ENCODE measurements at places on chromosomes 12 and 14.

DNA sequence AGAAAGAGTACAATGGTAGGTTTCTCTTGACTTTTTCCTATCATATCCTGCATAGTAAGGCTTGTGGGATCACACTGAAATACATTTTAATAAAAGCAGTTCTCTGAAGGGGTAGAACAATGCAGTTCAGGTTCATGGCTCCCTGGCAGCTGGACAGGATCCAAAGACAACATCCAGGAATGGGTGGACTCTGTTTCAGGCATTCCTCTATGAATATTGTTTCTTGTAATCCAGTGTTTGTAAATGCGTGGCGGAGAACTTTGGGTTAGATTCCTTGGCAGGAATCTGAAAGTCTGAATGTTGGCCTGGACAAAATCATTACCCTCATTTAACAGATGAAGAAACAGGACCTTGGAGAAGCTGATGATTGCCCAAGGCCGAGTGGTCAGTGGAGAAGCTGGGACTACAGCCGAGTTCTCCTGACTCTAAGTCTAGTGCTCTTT lies 43.5 kb downstream of the SYNE2 start:
- no peak for DNase-seq

DNA sequence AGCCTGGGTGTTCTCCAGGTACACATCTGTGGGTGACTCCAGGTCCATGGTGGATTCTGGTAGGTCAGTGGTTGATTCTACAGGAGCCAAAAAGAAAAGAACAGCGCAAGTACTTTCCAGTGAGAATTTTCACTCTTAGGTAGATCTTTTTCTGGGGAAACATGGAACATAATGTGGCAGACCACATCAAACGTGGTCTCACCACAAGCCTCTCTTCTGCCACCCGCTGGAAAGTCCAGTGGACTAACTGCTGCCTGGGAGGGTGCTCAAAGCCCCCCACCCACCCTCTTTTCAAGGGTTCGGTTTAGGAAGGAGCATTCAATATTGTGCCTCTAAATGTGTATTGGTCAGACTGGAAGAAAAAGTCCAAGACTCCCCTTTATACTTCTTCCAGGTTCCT lies 36.1 kb upstream of the PRB2 start:
- DNase-seq, result no peak

DNA sequence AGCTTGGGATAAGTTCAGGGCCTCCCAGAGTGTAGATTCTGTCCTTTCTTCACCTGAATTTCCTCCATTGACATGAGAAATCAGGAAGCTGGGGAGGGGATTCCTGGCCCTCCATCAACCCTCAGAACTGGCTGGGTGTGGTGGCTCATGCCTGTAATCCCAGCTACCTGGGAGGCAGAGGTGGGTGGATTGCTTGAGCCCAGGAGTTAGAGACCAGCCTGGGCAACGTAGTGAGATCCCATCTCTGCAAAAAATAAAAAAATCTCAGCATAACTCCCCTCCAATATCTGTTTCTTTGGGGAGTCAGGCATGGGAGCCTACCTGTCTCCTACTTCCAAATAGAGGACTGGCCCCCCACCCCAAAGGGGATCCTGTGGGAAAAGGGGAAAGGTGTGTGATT lies 59.8 kb upstream of the TBX3 start:
- DNase-seq, result no peak

DNA sequence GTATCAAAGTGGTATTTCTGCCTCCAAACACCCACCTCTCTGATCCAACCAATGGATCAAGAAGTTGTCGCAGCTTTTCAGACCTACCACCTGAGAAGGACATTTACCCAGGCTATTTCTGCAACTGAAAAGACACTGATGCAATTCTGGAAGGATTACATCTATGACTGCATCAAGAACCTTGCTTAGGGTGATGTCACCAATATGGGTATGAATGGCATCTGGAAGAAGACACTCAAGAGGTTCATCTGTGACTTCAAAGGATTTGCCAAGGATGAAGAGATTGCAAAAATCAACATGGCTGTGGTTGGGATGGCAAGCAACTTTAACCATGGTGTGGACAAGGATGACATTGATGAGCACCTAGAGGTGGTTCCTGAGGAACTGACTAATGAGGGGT lies 154.2 kb downstream of the PCNX1 start:
- DNase-seq, result no peak

GRCh38 chr12:26027401-26027800 lies 68.9 kb downstream of the RASSF8 start:
- no peak for DNase-seq

GRCh38 chr14:76918782-76919394 lies 92.7 kb downstream of the LRRC74A start:
- no peak for DNase-seq

GRCh38 chr14:99681101-99681831 lies 2.8 kb upstream of the CYP46A1 start:
- no peak for DNase-seq

GRCh38 chr12:127509066-127509778 lies 757.7 kb upstream of the TMEM132C start:
- DNase-seq, result no peak

DNA sequence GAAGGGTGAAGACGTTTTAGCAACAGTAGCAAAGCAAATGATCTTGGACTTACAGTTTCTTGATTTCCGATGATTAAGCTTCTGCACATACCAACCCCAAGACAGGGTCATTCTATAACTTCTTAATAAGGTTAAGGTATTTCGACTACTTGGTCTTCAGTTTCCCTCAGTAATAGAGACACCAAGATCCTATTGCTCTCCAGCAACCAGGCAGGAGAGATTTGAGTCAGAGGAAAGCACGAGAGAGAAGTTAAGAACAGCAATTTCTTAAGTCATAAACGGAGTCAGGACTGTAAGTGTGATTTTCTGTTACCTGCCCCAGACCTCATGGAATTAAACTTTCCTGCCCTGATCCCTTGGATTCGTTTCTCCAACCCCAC lies 215.6 kb downstream of the TTC8 start:
- no peak for DNase-seq

GRCh38 chr12:50734409-50735263 lies 29.3 kb upstream of the ATF1 start:
- DNase-seq, result no peak

DNA sequence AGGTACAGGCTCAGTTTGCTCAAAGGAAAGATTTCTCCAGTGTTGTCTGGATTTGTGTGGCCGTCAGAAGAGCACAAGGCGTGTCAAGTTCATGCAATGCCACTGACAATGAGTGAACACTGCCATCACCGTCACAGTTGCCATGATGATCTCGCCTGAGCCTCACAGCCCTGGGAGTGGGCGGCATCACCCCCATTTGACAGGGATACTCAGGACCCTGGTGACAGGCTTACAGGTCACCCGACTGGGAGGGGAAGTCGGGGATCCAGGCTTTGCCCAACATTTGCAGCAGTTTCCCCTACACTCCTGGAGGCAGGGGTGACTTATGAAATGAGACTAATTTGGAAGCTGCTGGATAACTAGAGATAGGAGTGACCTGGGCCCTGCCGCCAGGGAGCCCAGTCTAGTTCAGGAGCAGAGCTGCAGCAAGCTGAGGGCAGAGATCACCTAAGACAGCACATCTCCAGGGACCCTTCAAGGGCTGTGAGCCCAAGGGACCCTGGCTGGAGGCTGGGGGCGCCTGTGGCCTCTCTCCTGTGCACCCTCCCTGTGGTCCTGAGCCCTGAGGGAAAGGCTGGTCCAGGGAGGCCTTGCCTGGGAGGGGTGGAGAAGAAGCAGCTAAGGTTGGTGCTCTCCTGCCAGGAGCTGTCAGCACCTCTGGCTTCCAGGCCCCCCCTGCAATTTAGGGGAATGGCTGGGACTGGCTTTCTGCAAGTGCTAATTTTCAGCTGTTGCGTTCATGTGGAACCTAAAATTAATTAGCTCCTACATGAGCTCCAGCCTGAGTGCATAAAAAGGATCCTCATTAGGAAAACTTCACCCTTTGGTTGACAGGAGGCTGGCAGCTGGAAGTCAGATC lies 32.4 kb upstream of the BEGAIN start:
- DNase-seq, result no peak

GRCh38 chr12:104493496-104493895 lies 36.7 kb downstream of the CHST11 start:
- no peak for DNase-seq

DNA sequence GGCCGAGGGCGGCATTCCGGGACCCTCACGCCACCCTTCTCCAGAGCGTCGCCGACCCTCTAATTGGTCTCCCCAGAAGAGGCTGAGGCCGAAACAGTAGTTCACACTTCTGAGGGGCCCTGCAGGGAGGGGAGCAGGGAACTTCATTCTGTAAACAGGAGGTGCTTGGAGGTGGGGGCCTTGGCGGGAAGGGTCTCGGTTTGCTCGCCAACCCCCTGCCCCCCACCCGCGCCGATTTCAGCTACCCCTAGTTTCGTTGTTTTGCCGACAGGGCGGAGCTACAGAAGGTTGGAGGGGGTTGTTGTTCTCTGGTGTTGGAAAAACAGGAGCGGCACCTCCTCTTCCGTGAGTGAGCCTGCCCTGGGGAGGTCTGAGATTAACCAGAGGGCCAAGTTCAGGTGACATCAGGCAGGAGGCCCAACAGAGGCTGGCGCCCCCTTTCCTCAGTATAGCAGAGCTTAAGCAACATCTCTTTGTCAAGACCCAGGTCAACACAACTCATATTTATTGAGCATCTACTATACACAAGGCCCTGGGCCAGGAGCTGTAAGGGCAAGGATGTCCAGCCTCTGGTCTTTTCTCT lies 682 bp downstream of the ERBB3 start:
- no peak for DNase-seq

DNA sequence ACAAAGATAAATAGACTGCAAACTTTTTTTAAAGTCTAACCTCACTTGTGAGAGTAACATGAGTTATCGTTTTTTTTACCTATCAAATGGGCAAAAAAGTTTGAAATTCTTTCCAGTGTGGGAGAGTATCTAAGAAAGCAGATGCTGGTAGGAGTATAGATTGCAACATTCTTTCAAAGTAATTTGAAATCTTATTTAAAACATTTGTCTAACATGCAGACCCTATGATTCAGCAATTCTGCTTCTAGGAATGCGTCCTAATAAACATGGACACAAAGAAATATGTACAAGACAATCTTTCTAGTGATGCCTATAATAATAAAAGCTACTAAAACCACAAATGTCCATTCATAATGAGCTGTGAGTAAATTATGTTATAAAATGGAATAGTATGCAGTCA lies 110.4 kb upstream of the TMCC3 start:
- DNase-seq, result no peak

GRCh38 chr14:95885866-95886265 lies 9.2 kb downstream of the TUNAR start:
- DNase-seq, result no peak

DNA sequence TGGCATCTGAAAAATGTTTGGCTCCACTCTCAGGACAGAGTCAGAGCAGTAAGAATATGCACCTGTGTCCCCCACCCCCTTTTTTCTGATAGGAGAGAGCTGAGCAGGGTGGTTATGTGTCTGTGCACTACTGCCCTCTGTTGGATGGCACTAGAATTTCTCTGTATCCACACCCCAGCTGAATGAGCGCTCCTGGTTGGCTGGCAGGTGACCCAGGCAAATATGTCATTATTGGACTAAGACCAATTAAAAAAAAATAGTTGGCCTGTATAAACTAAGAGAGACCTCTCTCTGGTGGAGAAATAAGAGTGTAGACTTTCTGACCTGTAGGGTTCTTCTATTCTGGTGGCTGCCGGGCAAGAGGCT lies 107.0 kb downstream of the PTCSC3 start:
- no peak for DNase-seq

GRCh38 chr12:124389138-124389724 lies 94.3 kb downstream of the RFLNA start:
- peak; percentile 75 for DNase-seq

- DNase-seq, result no peak
Observed at GRCh38 chr12:121397521-121397920, 2.4 kb upstream of the RNF34 start.

GRCh38 chr12:116806845-116807440 lies 68.8 kb downstream of the RNFT2 start:
- no peak for DNase-seq

- DNase-seq, result no peak
Observed at GRCh38 chr12:26632756-26633155, 200.2 kb downstream of the ITPR2 start.

DNA sequence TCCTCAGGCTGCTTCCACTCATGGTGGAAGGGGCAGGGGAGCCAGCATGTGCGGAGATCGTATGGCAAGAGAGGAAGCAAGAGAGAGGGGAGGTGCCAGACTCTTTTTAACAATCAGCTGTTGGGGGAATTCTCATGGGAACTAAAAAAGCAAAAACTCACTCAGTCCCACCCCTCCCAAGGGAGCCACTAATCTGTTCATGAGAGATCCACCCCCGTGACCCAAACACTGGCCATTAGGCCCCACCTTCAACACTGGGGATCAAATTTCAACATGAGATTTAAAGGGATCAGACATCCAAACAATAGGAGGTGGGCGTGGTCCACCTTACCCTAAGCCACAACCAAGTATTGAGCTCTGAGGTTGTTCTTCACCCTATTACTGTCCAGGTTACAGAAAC lies 375.1 kb downstream of the GRIN2B start:
- DNase-seq, result no peak

DNA sequence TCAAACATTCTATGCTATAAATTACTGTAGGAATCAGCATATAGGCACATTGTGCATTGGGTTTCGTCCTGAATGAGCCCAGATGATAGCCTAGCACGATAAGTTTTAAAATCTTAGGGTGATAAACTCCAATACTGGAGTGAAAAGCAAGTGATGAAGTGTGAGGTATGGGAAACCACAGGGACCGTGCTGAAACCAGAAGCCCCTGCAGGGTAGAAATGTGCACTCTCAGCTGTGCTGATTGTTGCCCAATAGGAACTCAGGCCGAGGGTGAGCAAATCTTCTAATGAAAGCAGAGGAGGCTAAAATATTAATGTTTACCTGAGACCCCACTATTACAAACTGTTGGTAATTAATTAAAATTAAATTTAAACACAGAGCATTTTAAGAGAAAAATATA lies 1486.6 kb downstream of the AACS start:
- no peak for DNase-seq

DNA sequence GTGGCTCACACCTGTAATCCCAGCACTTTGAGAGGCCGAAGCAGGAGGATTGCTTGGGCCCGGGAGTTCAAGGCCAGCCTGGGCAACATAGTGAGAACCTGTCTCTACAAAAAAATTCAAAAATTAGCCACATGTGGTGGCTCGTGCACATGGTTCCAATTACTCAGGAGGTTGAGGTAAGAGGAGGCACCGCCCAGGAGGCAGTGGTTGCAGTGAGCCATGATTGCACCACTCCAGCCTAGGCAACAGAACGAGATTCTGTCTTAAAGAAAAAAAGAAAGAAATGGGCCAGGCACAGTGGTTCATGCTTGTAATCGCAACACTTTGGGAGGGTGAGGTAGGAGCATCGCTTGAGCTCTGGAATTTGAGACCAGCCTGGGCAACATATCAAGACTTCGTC lies 33.5 kb downstream of the MAP1LC3B2 start:
- DNase-seq, result no peak

- no peak for DNase-seq
Observed at GRCh38 chr12:109650808-109651207, 62.8 kb upstream of the FAM222A start.

GRCh38 chr12:132444957-132445883 lies 44.7 kb upstream of the FBRSL1 start:
- DNase-seq, result peak; percentile 80

- DNase-seq, result no peak
Observed at GRCh38 chr14:80491131-80491530, 279.8 kb upstream of the DIO2 start.

- no peak for DNase-seq
Observed at GRCh38 chr14:103825101-103825500, 22.3 kb downstream of the PPP1R13B start.
